Liver (tissue), 10 donors: ENCODE measurements at places on chromosomes 3 and 15. TPM values are rescaled to one million over a fixed set of nuclear protein-coding genes. Genes with fewer than 3 reads are reported as not detected.

- H3K27me3 ChIP-seq = no peaks in the 10 kb centered on the region
- H3K4me1 ChIP-seq = no peaks in the 10 kb centered on the region
- H3K27ac ChIP-seq = no peak overlapping the region
- no peaks in the 10 kb centered on the region for H3K36me3 ChIP-seq
- peak; percentile 13 for DNase-seq
These were observed 39.0 kb downstream of the PGPEP1L start for GRCh38 chr15:98968576-98968975.

GRCh38 chr15:50260969-50261496 lies 4.5 kb downstream of the HDC start:
- no peak overlapping the region for H3K4me3 ChIP-seq
- H3K27me3 ChIP-seq = no peaks in the 10 kb centered on the region
- H3K27ac ChIP-seq = no peak overlapping the region
- no peaks in the 10 kb centered on the region for H3K4me1 ChIP-seq
- H3K36me3 ChIP-seq = no peaks in the 10 kb centered on the region

GRCh38 chr3:113423699-113424098 lies 17.6 kb downstream of the CFAP44 start:
- DNase-seq = no peak
- H3K4me1 ChIP-seq = no peaks in the 10 kb centered on the region
- H3K27ac ChIP-seq = no peak overlapping the region
- no peak overlapping the region for H3K4me3 ChIP-seq
- no peaks in the 10 kb centered on the region for H3K27me3 ChIP-seq

IREB2 gene
- 51.4 TPM for total RNA-seq

LHFPL4 gene
- not detected for total RNA-seq

CSPG5 gene
- total RNA-seq = 0.33 TPM

C3orf49 gene
- not detected for total RNA-seq

GRCh38 chr3:16302082-16302631 lies 37.1 kb downstream of the OXNAD1 start:
- H3K27ac ChIP-seq = no peak overlapping the region
- H3K27me3 ChIP-seq = no peaks in the 10 kb centered on the region
- no peak overlapping the region for H3K4me3 ChIP-seq

- H3K4me1 ChIP-seq = no peaks in the 10 kb centered on the region
- no peaks in the 10 kb centered on the region for H3K27me3 ChIP-seq
- H3K36me3 ChIP-seq = peaks cover 46% of the 10 kb centered on the region
- no peak overlapping the region for H3K27ac ChIP-seq
- H3K4me3 ChIP-seq = no peak overlapping the region
These were observed 33.9 kb upstream of the SLC41A3 start for GRCh38 chr3:126117786-126118185.

DNA sequence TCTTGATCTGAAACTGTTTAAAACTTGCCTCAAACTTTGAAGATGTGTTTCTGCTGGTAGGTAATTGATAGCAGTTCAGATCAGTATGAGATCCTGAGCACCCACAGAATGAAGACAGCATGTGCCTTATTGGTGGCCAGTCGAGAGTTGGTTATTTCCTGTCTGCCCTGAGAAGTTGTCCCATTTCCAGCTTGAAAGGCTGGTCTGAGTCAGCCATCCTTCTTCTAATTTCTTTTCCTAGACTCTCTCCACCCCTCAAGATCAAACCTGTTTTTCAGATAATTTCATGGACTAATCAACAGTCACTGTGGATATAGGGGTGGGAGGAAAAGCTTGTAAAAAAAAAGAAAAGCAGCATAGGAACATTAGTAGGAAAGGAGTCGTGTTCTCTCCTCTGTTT lies 464.4 kb downstream of the FOXP1 start:
- no peaks in the 10 kb centered on the region for H3K4me1 ChIP-seq
- no peak overlapping the region for H3K27ac ChIP-seq
- no peak for DNase-seq
- no peaks in the 10 kb centered on the region for H3K36me3 ChIP-seq

ERC2 gene
- 0.25 TPM for total RNA-seq

DNA sequence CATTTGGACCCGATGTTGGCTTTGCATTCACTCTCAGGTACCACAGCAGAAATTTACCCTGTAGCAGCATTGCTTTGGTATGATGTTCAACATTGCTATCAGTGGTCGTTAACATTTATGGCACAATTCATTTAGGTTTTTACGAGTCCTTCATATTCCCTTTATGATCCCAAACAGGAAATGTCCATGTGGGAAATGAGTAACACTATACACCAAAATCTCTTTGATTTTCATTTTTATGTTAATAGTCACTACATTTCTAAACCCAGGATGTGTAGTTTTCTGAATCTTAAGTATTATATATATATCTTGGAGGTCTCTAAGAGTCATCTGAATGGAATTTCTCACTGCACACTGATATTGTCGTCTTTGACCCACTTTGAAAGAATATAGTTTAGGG lies 78.5 kb upstream of the RBMS3 start:
- no peaks in the 10 kb centered on the region for H3K4me1 ChIP-seq
- no peak overlapping the region for H3K27ac ChIP-seq
- H3K27me3 ChIP-seq = peaks cover 4% of the 10 kb centered on the region
- H3K4me3 ChIP-seq = no peak overlapping the region
- H3K36me3 ChIP-seq = no peaks in the 10 kb centered on the region

SPCS1 gene
- 65.9 TPM for total RNA-seq

ITGA11 gene
- total RNA-seq = 1.0 TPM

SLC9C1 gene
- total RNA-seq = not detected

DNA sequence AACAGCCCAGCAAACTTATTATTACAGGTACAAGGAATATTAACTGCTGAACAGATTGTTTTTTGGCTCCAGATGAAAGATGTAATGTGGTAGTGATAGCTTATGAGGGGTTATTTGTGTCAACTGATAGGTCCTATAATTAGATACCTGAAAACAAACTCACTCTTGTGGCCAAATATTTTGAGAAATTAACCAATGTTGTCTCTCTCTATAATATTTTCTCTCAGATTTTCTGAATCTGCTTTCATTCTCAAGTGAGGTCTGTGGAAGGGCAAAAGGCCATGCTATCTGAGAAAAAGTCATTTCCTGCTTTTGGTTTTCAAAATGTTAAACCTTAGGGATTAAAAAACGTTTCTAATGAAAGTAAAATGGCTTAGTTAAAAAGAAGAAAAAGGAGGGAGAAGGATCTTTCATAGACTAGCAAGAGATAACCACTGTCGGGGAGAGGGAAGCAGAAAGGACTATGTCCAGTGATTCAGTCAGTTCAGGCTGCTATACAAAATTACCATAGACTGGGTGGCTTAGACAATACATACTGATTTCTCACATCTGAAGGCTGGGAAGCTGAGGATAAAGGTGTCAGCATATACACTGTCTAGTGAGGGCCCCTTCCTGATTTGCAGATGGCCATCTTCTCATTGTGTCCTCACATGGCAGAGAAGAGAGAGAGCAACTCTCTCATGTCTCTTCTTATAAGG lies 277.5 kb upstream of the P2RY1 start:
- no peaks in the 10 kb centered on the region for H3K36me3 ChIP-seq
- H3K27ac ChIP-seq = peak overlapping the region; percentile 29
- no peaks in the 10 kb centered on the region for H3K4me1 ChIP-seq
- DNase-seq = no peak
- H3K4me3 ChIP-seq = no peak overlapping the region
- H3K27me3 ChIP-seq = no peaks in the 10 kb centered on the region

- DNase-seq = no peak
- no peak overlapping the region for H3K27ac ChIP-seq
- H3K4me3 ChIP-seq = no peak overlapping the region
- H3K27me3 ChIP-seq = peaks cover 6% of the 10 kb centered on the region
- no peaks in the 10 kb centered on the region for H3K36me3 ChIP-seq
These were observed 215.8 kb downstream of the RYR3 start for GRCh38 chr15:33526532-33526931.

DUOXA2 gene
- total RNA-seq = not detected

CD200R1 gene
- total RNA-seq = 0.84 TPM

DNA sequence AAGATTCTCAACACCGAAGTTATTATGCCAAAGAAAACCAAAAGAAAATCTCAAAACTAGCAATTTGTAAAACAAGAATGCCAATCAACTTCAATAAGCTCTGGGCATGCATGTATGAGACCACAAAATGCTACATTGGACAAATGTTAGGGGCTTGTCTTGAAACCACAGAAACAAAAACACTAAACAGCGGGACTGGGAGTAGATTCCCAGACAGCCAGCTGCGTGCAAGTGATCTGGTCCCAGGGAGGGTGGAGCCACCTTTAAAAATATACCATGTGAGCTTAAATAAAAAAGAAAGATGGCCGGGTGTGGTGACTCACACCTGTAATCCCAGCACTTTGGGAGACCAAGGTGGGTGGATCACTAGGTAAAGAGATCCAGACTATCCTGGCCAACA lies 163.6 kb upstream of the PRICKLE2 start:
- H3K4me3 ChIP-seq = no peak overlapping the region
- H3K36me3 ChIP-seq = no peaks in the 10 kb centered on the region
- no peaks in the 10 kb centered on the region for H3K4me1 ChIP-seq
- H3K27ac ChIP-seq = no peak overlapping the region
- no peaks in the 10 kb centered on the region for H3K27me3 ChIP-seq

SEMA7A gene
- 1.4 TPM for total RNA-seq

GRCh38 chr3:150609988-150610387 lies 6.9 kb downstream of the SELENOT start:
- H3K27ac ChIP-seq = no peak overlapping the region
- H3K4me3 ChIP-seq = no peak overlapping the region
- H3K36me3 ChIP-seq = no peaks in the 10 kb centered on the region
- H3K4me1 ChIP-seq = peaks cover 3% of the 10 kb centered on the region
- DNase-seq = no peak
- H3K27me3 ChIP-seq = no peaks in the 10 kb centered on the region

DNA sequence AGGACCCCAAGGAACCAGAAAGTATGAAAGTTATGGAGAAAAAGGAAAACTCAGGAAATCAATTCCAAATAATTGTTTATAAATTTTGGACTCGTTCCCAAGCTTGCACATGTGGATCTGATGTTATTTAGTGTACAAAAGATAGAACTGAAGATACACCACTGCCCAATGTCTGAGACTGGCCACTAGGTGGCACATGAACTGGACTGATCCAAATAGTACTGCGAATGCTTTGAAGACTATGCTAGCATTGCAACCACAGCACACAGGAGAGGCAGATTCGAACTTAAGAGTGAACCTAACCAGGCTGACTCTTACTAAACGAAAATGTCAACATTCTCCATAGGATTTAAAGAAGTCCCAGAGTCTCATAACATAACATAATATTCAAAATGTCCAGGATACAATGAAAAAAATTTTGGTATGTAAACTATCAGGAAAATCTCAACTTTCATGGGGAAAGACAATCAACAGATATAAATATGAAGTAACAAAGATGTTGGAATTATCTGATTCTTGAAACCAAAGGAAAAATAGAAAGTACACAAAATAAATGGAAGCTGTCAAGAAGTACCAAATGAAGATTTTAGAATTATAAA lies 596.7 kb downstream of the FGF12 start:
- H3K36me3 ChIP-seq = no peaks in the 10 kb centered on the region
- H3K4me3 ChIP-seq = no peak overlapping the region
- no peak for DNase-seq
- no peaks in the 10 kb centered on the region for H3K27me3 ChIP-seq
- no peaks in the 10 kb centered on the region for H3K4me1 ChIP-seq
- no peak overlapping the region for H3K27ac ChIP-seq

DNA sequence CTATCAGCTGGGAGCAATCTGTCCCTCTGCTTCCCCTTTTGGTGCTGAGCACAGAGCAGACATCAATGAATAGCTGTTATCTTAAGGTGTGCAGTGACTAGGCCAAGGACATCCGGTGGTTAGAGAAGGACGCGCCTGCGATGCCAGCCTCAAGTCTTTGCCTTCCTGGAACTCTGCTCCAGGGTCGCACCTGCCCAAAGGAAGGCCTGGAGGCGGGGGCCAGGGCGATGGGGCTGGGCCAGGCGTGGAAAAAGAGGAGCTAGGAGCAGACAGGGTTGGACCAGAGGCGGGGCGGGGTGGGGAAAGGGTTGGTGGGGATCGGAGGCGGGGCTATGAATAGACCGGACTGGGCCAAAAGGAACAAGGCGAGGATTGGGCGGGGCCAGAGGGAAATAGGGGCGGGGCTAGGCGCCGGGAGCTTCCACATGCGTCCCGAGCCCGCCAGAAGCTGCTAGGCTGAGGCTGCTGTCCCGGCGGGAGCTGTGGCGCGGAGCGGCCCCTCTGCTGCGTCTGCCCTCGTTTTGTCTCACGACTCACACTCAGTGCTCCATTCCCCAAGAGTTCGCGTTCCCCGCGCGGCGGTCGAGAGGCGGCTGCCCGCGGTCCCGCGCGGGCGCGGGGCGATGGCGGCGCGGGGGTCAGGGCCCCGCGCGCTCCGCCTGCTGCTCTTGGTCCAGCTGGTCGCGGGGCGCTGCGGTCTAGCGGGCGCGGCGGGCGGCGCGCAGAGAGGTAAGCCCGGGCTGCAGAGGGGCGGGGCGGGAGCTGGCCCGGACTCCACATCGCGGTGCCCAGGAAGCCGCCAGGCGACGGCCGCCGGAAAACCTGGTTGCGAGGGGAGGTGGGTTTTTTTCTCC lies at the start of gene CHRNA5:
Gene CHRNA5 (plus strand): TSS at position 424 of the 854 bp plus-strand sequence. CDS start 200 bp downstream, at position 624.
- H3K36me3 ChIP-seq = no peaks in the 10 kb centered on the region
- H3K27ac ChIP-seq = no peak within 1 kb of the TSS
- no peak within 1 kb of the TSS for H3K4me3 ChIP-seq
- peak; percentile 81 for DNase-seq
- no peaks in the 10 kb centered on the region for H3K27me3 ChIP-seq

- no peaks in the 10 kb centered on the region for H3K27me3 ChIP-seq
- H3K27ac ChIP-seq = no peak overlapping the region
- H3K4me3 ChIP-seq = no peak overlapping the region
- H3K36me3 ChIP-seq = no peaks in the 10 kb centered on the region
These were observed 74.3 kb downstream of the DGKG start for GRCh38 chr3:186287711-186288110.

DNA sequence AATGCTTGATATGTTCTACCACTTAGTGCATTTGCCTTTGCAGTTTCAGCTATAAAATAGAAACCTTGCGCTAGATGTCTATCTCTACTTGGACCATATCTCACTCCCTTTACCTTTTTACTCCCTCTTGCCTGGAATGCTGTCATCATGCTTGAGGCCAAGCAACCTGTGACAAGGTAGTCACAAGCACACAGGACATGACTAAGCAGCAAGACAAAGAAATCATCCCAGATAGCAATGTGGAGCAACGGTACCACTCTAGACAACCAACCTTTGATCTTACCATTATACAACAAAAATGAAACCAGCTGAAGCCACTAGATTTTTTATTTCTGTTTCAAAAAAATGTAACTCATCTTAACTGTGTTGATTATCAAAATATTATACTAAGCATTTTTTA lies 50.5 kb upstream of the SPSB4 start:
- H3K27me3 ChIP-seq = no peaks in the 10 kb centered on the region
- no peaks in the 10 kb centered on the region for H3K36me3 ChIP-seq
- H3K4me3 ChIP-seq = no peak overlapping the region
